ENCODE measurements at places on chromosomes 2 and 18.

GRCh38 chr2:189559579-189560272 lies 20.9 kb downstream of the SLC40A1 start:
- DNase-seq = peak; percentile 59

DNA sequence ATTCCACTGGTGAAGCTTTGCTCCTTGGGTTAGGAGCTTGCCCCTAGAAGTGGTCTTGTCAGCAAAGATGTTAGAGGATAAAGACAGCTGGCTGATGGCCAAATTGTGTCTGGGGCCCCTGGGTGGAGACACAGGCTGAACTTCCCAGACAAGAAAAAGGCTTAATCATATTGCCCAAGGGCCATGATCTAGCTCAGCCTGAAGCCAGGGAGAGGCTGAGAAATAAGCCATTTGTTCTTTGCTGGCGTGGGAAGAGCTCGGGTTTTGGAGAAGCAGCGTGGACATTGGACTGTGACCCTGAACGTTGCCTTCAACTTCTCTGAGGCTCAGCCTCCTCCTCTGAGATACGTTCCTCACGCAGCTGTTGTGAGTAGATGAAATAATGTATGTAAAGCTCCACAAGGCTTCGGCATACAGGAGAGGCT lies 153.0 kb downstream of the ZFP36L2 start:
- peak; percentile 36 for DNase-seq

- DNase-seq = no peak
These were observed 216.9 kb downstream of the SH3RF3 start for GRCh38 chr2:109345653-109346480.

DNA sequence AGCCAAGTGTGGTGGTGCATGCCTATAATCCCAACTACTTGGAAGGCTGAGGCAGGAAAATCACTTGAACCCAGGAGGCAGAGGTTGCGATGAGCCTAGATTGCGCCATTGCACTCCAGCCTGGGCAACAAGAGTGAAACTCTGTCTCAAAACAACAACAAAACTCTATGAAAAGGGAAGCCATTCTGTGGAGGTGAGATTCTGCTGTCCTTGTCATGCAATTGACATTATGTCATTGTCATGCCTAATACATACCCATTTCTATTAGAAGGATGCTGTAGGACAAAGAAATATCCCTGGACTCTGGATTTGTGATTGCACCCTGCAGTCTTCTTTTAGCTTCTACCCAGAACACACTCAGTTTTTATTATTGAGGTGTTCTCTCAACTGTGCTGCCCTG lies 8.6 kb downstream of the RASGRP3 start:
- DNase-seq = no peak

GRCh38 chr2:215692387-215693079 lies 256.7 kb upstream of the FN1 start:
- no peak for DNase-seq

DNA sequence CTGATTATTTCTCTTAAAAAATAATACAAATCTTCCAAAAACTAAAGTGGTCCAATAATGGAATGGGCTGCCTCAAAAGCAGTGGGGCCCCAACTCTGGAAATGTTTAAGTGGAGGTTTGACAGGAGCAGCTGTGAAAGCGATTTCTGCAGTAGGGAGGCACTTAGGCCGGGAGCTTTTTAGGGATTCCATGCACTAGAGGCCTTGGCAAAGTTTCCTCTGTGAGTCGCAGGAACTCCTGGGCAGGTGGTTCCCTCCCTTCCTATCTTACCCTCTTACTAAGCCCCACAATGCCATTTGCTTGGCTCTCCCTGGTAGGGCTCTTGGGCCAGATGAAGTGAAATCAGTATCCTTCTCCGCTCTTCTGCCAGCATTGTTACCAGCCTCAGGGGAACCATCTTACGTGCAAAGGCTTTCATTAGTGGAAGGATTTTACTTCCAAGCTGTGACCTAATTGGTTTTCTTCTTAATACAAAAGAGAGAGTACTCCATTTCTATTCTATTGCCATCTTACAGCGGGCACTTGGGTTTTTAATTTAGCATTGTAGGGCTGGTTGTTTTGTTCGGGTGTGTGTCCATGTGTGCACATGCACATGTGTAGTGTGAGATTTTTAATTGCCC lies 34.3 kb upstream of the C18orf32 start:
- no peak for DNase-seq

GRCh38 chr18:51091270-51091669 lies 61.3 kb downstream of the SMAD4 start:
- no peak for DNase-seq

DNA sequence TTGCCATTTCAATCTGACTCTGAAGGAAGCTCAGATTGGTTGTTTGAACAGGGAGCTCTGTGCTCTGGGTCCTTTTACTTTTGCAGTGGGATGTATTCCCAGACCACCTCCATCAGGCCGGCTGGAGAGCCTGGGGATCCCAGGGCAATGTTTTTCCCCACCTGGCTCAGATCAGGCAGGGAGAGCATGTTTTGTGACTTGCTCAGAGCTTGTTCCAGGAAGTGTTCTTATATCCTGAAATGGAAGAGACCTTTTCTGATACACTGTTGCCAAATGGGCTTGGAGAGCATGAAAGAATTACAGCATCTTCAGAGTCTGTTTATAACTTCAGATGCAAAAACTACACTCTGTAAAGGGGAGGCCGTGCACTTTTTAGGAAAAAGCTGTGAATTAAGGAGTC lies 56.0 kb downstream of the LIPG start:
- no peak for DNase-seq

- peak; percentile 73 for DNase-seq
These were observed 4.2 kb upstream of the POU3F3 start for GRCh38 chr2:104849618-104850141.

GRCh38 chr2:126998486-126998885 lies 99.8 kb downstream of the TEX51 start:
- DNase-seq = no peak

DNA sequence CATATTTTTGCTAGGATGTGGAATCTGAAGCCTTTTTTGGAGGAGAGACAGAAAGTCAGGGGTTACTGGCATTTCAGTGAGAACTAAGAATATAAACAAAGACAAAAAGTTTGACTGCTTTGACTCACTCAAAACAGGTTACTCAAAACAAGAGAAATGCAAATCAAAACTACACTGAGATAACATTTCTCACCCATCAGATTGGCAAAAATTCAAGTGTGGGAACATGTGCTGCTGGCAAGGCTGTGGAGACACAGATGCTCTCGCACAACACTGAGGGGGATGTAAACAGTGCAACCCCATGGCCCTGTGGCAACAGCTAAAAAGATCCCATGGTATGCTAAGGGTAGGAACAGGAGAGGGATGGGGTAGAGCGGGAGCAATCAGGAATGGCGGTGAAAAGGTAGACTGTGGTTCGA lies 86.6 kb downstream of the DTNB start:
- no peak for DNase-seq

GRCh38 chr18:23650968-23651927 lies 11.5 kb downstream of the ANKRD29 start:
- peak; percentile 88 for DNase-seq

GRCh38 chr2:50535256-50535655 lies 496.7 kb downstream of the NRXN1 start:
- DNase-seq = no peak

DNA sequence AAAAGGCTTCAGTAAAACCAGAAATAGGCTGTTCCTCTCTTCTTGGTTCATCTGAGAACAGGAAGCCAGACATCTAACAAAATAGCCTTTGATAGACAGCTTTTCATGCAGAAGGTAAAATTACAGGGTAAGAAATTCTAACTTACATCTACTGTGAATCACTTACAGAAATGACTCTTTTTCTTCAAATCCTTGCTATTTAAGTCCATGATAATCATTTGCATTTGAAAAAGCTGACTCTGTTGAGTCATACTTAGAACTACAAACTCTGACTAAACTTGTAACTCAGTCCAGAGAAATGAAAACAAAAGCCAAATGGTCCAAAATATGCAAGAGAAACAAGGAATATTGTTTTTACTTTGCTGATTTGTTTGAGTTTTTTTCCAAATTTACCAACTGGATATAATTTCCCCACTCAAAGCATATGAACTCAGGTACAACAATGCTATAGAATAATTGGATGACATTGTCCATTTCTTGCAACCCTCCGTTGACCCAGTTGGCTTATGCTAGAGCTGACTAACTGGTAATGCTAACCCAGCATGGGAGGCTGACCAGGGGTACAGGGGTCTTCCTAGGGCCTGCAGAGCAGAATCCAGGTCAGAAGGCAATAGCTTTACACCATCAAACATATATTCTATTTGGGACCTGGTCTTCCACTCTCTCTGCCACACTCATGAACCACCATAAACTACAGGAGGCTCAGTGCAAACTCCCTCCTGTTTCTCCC lies 18.8 kb upstream of the MREG start:
- DNase-seq = peak; percentile 70

GRCh38 chr2:215522237-215522636 lies 86.4 kb upstream of the FN1 start:
- DNase-seq = peak; percentile 49

DNA sequence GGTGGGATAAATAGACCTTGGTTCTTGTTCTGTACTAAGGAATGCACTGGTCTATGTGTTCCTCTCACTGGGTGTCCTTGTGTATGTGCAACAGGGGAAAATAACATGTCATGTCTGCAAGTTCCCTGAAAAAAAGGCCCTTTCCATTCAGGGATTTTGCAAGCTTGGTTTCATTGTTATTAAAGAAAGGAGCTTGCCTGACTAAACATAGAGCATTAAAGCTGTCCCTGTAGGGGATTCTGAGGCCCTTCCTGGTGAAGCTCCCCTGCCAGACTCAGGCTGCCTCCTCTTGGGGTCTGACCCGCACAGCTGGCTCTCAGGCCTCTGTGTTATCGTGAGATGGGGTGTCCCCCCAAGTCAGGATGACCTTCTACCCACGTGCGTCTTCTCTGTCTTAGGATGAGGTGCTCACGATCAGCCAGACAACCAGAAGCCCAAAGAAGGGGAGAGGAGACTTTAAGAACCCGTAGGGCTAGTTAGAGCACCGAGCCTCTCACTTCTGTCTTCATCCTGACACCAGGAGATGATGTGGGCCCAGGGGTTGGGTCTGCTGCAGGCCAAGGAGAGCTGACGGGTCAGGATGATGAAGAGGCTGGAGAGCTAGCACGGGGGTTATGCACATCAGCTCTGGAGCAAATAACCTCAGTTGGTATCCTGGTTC lies 21.2 kb downstream of the CAPG start:
- DNase-seq = no peak

- peak; percentile 22 for DNase-seq
These were observed 53.7 kb upstream of the MAP3K20 start for GRCh38 chr2:173021939-173022371.

DNA sequence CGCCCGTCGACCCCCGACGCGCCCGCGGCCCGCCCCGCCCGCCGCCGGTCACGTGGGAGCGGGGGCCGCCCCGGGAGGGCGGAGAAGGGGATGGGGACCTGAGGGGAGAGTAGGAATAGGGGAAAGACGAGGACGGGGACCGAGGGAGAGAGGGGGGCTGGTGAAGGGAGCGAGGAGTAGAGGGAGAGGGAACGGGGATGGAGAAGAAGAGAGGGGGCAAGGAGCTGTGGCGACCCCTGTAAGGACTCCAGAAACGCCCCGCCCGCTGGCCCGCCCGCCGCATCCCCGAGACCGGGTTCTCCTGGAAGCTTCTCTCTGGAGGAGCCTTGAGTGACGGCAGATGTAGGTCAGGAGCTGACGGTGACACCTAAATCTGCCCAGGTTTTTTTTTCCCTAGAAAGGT lies 615 bp downstream of the ADNP2 start:
- peak; percentile 27 for DNase-seq

DNA sequence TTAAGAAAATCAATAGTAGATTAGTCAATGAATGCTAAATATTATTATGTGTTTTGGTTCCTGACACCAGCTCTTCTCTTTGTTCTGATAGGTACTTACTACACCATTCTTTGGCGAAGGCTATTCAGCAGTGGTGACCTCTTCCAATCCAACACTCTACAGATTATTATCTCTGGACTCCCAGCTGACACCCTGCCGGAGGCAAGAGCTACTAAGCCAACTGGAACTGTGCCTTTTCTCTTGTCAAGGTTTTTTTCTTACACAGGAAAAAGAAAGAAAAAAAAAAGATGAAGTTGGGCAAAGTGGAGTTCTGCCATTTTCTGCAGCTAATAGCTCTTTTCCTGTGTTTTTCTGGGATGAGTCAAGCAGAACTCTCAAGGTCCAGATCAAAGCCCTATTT lies 11.7 kb downstream of the CDH7 start:
- DNase-seq = no peak

GRCh38 chr18:78424403-78425018 lies 555.1 kb upstream of the SALL3 start:
- no peak for DNase-seq

- no peak for DNase-seq
These were observed 331.9 kb downstream of the SLC8A1 start for GRCh38 chr2:40120026-40120425.

- peak; percentile 50 for DNase-seq
These were observed 127.3 kb downstream of the RNF144A start for GRCh38 chr2:7044253-7045250.

DNA sequence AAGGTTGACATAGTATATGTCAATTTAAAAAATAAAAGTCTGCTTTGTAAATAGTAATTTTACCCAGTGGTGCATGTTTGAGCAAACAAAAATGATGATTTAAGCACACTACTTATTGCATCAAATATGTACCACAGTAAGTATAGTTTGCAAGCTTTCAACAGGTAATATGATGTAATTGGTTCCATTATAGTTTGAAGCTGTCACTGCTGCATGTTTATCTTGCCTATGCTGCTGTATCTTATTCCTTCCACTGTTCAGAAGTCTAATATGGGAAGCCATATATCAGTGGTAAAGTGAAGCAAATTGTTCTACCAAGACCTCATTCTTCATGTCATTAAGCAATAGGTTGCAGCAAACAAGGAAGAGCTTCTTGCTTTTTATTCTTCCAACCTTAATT lies 78.6 kb upstream of the CSRNP3 start:
- DNase-seq = no peak

GRCh38 chr2:160892204-160892603 lies 268.0 kb upstream of the TANK start:
- DNase-seq = no peak

DNA sequence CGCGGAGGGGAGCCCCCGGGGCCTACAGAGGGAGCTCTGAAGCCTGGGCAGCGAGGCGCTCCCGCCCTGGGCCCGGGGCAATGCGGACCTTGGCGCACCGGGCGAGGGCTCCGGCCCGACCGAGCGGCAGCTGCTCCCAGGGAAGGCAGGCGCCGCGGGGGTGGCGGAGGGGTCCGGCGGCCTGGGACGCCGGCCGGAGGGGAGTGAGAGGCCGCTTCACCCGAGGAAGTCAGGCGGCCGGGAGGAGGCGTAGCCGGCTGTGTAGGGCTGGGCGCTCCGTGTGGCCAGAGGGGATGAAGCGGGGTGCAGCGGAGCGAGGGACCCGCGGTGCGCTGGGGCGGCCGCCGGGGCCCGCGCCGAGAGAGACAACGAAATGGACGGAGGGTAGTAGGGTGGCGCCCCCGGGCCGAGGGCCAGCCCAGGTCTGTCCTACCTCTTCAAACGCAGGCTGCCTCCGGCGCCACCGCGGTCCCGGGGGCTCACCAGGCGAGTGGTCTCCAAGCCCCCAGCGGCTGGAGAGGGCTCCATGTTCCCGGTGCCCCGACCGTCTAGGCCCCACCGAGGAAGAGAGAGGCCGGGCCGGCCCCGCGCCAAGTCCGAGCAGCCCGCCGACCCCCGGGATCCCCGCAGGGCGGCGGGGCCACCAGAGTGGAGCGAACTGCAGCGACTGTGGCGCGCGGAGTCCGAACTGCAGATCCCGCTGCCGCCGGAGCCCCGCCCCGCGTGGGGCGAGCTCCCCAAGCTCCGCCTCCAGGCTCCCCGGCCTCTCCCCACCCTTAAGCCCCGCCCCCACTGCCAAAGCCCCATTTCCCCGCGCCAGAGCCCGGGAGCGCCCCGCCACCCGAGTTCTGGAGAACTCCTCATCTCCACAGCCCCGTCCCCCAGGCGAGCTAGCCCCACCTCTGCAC lies at the start of gene SLC30A3:
TSS of gene SLC30A3 (minus strand) at position 669 of the 908 bp plus-strand sequence. CDS start at position 528, 141 bp downstream.
- DNase-seq = no peak
